ENCODE measurements at places on chromosomes 3 and 15. TPM values are rescaled to one million over a fixed set of nuclear protein-coding genes. Genes with fewer than 3 reads are reported as not detected.

CSPG4 gene
- 9.5 TPM for polyA plus RNA-seq

RTP1 gene
- polyA plus RNA-seq, result not detected

- DNase-seq, result no peak
Observed at GRCh38 chr15:26806151-26806550, 33.3 kb upstream of the GABRB3 start.

DNA sequence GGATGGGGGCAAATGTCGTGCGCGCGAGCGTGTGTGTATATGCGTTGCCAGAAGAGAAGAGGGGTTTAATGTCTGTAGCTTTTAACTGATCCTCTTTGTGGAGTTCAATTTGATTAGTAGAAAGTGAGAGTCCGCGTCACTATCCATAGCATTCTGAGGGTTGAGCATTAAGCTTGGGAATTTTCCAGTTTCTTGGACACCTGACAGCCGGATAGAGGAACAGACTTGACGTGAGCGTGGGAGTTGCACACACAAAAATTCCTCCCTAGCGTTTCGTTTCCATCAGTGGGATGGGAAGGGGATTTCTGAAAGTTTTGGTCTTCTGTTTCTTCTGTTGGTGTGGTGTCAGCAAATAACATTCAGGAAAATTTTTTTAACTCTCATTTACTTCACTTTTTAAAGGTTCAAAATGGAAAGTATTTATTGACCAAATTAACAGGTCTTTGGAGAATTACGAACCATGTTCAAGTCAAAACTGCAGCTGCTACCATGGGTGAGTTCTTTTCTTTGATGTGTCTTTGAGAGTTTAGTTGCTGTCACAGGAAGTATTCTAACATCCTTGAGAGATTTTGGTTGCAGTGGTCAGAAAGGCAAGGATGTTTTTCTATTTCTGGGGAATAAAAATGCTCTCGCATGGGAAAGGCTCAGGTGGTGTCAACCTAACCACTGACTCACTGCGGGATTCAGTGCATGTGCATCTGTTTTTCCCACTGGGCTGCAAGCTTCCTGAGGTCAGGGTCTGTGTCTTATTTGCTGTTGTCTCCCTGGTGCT lies 841 bp downstream of the POGLUT1 start:
- DNase-seq, result no peak

- no peak for DNase-seq
Observed at GRCh38 chr15:68303560-68304436, 26.3 kb downstream of the FEM1B start.

- no peak for DNase-seq
Observed at GRCh38 chr3:178474526-178474925, 61.7 kb upstream of the KCNMB2 start.

DNA sequence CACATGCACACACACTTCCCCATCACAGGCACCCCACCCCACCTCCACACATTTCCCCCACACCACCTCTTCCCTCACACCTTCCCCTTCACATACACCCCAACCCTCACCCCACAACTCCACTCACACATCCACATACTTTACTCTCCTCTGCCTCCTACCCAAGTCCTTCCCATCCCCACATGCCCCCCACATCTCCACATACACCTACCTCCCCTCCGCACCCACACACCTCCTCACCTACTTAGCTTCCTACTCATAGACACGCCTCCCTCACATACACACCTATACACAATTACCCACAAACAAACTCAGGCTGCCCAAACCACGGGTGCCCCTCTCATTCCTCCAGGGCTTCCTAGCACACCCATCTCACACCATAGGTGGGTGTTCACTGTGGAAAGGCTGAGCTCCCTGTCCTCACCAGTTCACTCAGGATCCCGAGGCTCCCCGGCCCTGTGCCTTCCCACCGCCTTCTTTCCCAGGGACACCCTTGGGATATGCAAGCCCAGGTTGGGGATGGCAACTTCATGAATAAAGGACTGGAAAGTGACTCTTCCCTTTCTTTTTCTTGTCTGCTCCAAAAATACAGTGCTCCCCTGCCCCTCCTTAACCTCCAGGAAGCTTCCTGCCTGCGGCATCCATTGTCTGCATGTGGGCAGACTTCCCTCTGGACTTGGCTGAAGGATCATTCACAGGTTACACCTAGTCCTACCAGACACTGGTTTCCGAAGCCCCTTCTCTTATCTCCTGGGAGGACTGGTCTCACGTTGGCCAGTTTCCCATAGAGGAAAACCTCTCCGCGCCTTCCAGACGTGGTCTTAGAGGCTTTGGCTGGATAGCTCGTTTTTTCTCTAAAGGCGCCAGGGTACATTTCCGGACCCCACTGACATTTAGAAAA lies 61.5 kb downstream of the SLCO2A1 start:
- no peak for DNase-seq

Data from BJ (cell line).